ENCODE measurements at places on chromosomes 1 and 21. TPM values are rescaled to one million over a fixed set of nuclear protein-coding genes. Genes with fewer than 3 reads are reported as not detected.

DNA sequence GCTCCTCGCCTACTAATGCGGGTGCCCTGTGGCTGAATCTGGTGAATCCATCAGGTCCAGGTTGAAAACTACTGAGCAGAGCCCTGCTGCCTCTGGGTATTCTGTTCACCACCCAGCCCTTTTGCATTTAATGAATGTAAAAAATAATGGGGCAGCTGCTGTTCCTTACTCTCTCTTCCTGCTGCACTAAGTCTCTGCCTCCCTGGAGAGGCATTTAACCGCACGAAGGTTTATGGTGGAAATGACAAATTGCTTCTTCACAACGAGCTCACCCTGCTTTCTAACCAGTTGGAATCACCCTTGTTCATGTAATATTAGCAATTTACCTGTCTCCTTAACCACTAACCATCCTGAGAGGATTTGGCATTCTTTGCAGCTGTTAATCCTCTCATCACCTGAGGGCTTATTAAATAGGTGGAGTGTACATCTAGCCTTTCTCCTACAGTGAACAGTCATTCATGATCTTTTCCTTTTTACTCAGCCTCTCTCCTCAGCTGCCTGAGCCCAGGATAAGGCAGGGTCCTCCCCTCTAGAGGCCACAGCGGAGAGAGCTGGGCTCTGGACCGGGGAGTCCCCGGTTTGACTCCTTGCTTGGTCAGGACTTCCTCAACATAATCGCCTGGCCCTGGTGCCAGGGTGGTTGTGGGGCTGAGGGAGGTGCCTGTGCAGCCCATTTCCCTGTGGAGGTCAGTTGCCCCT, 97.6 kb downstream of the NOS1AP start:
- no peak for DNase-seq

DNA sequence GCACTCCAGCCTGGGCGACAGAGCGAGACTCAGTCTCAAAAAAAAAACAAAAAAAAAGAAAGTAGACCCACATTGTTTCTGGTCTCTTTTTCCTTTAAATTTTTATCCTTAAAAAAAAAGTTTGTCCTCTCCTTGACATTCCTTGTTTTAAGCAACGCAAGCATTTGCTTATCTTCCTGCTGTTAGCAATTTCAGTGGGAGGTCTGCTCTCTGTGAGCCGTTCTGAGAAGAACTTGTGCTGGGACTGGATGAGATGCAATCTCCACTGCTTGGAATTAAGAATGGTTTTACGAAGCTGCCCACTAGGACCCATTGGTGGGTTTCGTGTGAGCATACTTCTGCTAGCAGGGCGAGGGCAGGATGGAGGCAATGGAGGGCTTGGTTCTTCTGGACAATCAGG, 225.1 kb upstream of the TMEM51 start:
- DNase-seq = no peak

DNA sequence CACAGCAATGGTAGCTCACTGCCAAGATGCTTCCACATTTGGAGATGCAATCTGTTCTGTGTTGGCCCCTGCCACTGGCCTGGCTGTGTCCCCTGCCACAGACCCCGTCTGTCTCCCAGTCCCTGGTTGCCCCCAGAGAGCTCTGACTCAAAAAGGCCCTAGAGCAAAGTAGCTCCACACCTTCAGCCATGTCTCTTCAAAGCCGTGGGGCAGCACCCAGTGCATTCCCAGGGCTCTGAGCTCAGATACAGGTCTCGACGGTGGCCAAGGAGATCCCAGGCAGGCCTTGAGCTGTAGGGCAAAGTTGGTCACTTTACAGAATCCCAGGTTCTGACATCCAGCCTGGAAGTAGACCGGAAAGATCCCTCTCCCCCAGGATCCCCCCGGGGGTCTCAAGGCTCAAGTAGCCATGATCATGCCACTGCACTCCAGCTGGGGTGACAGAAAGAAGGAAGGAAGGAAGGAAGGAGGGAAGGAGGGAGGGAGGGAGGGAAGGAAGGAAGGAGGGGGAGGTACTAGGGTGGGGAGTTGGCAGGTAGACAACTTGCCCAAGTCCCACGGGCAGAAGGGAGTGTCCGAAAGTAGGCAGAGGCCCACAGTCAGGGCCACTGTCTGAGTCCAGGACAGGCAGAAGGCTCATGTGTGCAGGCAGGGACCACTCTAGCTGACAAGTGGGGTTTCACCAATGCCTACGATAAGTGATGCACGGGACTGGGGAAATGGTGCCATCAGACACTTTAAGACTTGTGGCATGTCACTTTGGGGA, 4.8 kb upstream of the ARF1 start:
- DNase-seq = no peak

DNA sequence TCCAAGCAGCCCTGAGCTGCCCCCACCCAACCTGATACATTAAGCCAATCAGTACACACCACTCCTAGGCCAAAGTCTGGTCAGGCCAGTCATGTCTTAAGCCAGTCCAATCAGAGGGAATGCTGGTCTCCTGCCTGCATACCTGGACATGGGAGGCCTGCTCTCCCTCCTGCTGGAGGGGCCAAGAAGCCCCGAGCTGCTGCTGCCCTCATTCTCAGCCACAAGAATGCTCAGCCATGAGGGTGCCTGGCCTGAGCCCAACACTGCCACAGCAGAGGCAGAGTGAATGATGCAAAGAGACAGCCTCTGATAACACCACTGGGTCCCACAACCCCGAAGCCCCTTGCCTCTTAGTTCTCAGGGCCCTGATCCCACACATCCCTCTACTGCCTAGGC, 23.0 kb downstream of the CHD5 start:
- no peak for DNase-seq

Gene LCE2B
- total RNA-seq = 3.2 TPM

Gene CLIC4
- 124 TPM for total RNA-seq

Gene CLDN19
- 1.5 TPM for total RNA-seq

Gene ZBTB37
- total RNA-seq = 6.6 TPM
